CD8-positive, alpha-beta memory T cell (primary cell): ENCODE measurements at places on chromosomes 12 and 14.

GRCh38 chr12:121579190-121579791 lies 1.5 kb downstream of the KDM2B start:
- peak; percentile 47 for DNase-seq

DNA sequence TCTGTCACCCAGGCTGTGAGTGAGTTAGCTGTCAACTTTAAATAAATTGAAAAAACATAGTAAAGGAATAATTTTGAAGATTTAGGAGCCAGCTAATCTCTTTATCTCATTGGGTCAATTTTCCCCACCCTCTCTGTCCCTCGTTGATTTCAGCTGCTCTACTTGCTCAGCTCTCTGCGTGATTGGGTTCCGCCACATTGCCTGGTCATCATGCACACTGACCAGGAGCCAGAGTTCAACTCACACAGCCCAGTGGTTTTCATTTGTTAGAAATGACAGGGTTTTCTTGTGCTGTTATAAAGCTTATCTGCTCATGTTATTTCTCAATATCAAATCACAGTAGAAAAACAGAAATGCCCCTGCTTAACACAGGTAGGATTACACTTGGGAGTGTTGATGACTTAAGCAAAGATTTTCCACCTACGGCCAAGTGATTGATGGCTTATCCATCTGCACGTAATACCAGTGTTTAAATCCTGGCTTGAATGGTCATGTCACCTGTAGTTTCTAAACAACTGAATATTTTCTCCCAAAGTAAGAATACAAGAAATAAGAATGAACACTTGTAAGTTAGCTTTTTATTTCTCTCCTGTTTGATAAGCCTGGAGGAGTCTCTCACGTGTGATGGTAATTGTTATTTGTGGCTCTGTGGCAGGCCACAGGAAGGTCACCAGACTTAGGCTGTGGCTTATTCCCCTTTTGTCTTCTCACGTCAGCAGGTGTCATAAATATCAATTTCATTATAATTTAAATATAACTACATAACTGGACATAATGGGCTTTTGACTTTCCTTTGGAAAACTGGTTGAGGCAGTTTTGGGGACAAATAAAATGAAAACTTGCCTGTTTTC lies 367.2 kb upstream of the DDHD1 start:
- no peak for DNase-seq

DNA sequence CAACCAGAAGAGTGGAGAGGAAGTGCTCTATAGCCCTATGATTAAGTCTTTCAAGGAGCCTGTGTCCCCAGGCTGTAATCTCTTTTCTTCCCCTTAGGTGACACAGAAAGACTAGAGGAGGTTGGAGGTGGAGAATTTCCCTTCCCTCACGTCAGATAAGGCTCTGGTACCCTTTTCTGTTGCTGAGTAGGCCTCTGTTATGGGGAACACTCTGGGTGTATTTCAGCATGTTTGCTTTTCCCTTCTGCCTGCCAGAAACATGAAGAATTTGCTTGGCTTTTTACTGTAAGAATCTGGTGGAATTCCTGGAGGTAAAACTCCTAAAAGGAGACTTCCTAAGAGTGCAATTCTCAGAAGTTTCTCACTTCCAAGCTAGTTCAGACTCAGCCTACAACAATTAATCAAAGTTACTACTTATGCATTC lies 58.3 kb downstream of the SIX1 start:
- DNase-seq, result no peak

DNA sequence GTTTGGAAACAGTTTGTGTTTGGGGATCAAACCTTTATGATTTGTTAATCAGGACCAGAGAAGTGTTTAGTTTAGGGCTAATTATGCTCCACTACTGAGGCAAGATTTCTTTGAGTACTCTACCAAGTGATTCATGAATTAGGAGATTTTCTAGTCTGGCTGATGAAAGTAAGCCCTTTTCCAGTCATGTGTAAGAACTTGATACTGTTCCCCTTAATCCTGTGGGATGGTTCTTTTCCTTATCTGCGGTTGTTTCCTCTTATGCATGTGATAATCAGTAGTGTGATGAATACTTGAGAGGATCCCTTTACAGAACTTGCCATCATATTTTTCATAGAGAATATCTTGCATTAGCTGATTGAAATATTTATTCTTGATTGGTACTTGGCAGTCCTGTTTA lies 42.1 kb downstream of the DYRK2 start:
- no peak for DNase-seq

DNA sequence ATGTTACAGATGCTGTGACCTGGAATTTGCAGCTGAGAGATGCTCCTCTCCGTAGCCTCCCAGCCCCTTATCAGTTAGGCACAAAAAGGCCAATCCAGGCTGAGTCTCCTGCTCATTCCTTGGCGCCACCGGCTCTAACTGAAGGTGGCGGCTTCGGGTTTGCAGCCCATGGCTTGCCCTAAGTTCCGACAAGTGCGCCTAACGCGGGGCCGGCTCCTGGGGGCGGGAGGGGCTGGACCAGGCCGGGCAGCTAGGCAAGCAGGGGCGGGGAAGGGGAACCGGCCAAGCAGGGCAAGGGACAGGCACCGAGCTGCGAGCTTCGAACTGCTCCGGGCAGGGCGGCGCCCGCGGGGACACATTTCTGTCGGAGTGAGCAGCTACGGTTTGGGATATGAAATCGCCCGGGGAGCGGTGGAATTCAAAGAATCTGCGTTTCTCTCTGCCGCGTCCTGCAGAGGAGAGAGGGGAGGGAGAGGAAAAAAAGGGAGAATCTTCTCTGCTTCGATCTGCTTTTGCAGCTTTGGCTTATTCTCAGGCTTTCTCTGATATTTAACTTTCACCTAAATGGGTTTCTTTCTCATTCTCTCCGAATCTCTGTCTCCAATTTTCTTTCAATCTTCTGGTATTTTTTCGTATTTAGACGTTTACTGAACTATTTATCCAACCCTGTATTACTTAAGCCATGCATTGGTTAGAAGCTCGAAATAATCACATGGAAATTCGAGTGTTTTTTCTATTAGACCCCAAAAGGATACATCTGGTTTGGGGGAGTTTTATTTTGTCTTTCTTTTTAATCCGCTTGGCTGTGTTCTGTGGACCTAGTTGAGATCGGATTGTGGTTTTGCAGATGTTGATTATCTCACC lies 1.6 kb upstream of the HOXC12 start:
- no peak for DNase-seq

- peak; percentile 92 for DNase-seq
Observed at GRCh38 chr12:6953442-6954315, 2.5 kb downstream of the PTPN6 start.

DNA sequence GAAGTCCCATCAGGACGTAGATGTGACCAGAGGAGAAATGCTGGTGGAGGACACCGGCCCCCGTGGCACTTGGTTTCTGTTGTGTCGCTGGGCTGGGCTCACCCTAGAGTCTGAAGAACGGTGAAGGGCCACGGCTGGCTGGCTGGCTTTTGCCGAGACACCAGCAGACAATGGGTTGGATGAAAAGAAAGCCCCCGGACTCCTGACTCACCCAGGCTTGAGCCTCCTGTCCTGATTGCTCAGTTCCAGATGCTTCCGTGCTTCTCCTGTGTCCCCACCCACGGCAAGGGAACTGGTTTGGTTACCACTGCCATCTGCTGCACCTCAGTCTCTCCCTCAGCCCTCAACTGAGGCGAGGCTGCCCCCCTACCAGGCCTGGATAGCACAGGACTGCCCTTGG lies 10.4 kb upstream of the ENDOU start:
- no peak for DNase-seq
